Astrocyte of the hippocampus (primary cell): ENCODE measurements at places on chromosomes 7 and 10.
A peak's percentile ranks its signal among the peaks of the same experiment; 100 is the strongest.

GRCh38 chr7:111833466-111833865 is 271.2 kb upstream of the IMMP2L start:
- DNase-seq: no peak

DNA sequence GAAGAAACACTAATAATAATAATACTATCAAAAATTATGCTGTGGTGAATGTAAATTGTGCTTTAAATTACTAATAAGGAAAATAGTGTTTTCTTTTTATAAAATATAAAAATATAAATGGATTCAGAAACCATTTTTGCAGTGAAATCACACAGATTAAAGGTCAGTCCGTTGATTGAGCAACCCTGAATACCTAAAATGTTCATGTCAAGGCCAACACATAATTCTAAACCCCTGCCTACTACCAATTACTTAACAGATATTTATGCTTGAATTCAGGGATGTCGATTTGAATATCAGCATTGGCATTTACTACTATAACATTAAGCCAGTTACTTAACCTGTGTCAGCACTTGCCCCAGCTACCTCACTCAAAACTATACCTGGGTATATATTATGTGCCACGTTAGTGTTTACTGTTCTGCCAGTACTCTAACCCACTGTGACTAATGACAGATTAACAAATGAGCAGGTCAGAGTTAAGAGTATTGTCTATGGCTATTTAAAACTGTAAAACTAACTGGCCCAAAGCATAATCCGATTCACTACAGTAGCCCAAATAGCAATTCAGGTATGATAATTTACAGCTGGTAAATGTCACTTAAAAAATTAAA is 165.0 kb downstream of the KMT2E start:
- no peak for DNase-seq

DNA sequence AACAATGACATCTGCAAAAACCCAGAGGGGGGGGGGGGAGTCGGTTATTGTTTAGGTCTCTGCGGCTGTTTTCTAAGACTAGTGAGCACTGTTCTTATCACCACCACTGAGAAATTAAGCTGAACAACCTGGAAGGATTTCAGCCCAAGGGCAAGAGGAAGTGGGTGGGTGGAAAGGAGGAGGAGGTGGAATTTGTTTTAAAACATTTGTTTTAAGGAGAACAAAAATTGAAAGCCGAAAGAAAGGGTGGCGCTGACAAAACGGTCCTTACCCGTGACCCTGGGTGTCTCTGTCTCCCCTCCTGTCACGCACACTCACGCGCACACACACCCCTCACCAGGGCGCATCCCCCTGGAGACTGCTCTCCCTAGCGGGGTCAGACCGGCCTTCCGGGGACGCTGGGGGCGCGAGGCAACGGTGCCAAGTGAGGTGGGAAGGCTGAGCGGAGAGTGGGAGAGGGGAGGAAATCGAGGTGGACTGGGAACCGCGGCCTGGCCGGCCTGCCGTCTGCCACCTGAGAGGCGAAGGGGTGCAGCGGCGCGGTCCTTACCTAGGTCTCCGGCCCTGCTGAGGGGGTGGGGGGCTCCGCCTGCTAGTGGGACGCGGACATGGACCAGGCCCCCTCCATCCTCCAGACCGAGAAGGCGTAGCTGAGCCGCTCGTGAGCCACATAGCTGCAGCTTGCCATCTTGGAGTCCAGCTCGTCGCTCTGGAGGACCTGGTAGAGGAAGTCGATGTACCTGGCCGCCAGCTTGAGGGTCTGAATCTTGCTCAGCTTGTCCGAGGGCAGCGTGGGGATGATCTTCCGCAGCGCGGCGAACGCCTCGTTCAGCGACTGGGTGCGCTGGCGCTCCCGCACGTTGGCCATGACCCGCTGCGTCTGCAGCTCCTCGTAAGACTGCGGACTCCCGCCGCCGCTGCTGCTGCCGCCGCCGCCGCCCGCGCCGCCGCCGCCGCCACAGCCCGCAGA is 1.0 kb downstream of the TWIST1 start:
- peak; percentile 66 for DNase-seq

DNA sequence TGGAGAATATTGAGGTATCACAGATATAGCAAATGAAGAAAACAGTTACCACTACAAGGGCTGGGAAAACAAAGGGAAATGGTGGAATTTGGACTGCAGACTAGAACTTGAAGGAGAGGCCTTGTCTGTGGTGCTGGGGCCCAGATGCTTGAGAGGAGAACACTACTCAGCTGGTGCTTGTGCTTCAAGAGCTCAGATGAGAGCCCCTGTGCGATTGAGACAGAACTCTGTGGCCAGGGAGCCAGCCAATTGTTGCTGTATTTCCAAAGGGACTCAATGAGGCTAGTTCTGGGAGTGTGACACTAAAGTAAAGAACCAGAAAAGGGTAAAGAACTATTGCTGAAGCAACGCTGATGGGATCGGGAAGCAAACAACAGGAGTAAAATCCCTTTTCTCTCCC is 406.5 kb upstream of the SEMA3D start:
- no peak for DNase-seq

DNA sequence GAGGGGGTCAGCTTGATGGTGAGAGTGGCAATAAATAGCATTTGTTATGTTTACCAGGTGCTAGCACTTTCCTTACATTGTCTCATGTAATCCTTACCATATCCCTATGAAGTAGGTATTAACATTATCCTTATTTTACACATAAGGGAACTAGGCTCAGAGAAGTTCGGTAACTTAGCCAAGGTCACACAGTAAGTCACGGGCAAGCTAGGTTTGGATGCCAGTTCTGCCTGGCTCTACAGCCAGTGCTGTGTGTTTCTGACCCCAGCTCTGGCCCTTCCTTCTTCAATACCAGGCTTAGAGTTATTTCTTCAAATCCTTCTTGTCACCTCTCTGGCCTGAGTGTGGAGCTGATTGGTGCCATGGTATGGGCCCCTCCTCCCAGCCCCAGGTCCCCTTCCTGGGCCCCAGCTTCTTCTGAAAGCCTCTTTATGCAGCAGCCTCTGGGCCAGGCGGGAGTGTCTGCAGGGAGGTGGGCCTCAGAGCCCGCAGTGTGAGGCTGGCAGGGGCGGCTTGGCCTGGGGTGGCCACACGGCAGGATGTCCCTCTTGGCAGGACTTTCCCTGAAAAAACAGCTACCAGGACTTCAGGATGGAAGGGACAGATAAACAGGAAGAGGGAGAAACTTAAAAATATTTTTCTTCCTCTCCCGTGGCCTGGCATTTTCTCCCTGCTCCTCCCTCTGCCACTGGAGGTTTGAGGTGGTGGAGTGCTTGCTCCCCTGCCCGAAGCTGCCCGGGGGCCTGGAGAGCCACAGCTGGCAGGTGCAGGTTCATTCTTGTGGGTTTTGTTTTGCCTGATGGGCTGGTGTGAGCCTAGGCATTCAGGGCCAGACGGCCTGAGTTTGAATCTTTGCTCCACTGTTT is 20.6 kb downstream of the PALD1 start:
- DNase-seq: no peak

DNA sequence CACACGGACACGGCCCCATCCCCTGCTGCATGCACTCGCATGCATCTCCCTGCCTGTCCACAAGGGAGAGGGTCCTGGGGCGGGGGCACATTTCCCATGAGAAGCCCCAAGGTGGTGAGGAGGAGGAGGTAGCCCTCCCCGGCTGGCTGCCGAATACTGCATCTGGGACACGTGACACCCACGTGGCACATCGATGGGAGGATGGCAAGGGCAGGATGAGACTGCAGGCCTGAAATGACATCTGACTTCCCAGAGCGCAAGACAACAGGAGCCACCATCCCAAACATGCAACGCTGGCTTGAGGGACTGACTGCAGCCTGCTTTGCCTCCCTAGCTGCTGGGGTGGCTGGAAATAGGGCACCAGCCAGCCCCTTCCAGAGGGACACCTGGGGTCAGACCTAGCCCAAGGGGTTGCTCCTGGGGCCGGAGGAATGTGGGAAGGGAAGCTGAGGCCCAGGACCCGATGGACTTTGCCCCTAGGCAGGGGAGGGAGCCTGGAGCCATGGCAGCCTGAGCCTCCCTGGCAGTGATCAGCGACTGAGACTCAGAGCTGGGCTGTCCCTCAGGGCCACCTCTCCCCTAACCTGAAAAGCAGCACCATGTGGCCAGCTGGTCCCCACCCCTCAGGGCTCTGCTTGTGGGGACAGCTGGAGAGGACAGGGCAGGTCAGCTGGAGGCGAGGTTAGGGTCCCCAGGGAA is 16.1 kb downstream of the BUD23 start:
- DNase-seq: no peak

DNA sequence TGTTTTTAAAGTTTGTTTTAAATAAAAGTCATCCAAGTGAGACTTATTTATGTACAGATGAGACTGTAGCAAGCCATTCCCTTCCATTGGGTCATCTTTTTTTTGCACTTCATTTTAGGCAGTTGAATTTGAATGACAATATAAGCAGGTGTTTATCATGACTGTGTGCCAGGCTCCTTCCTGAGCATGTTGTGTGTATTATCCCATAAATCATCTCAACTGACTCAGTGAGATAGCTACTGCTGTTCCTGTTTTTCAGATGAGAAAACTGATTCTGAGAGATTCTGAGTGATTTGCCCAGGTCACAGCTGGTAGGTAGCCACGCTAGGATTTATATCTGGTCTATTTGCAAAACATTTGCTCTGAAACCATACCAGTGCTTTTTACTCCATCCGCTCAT is 11.7 kb downstream of the TMEM254 start:
- no peak for DNase-seq

DNA sequence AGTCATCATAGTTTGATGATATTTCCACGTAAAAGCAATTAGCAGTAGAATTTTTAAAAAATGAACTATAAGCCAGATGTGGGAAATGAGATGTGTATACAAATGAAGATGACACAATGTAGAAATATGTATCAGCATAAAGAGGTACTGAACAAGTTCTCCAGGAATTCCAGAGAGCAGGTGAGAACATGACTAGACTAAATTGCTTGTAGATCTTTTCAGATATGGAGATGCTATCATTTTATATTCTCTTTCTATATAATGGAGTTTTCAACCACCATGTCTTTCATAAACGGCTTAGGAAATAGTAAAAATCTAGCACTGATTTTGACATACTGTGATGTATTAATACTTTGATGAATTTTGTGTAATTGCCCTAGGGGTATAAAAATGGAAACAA is 130.9 kb downstream of the SEMA3D start:
- DNase-seq: no peak

- DNase-seq: no peak
Observed at GRCh38 chr7:105585850-105586500, 4.7 kb upstream of the EFCAB10 start.

GRCh38 chr10:105070952-105071351 is 429.9 kb downstream of the SORCS3 start:
- DNase-seq: no peak

DNA sequence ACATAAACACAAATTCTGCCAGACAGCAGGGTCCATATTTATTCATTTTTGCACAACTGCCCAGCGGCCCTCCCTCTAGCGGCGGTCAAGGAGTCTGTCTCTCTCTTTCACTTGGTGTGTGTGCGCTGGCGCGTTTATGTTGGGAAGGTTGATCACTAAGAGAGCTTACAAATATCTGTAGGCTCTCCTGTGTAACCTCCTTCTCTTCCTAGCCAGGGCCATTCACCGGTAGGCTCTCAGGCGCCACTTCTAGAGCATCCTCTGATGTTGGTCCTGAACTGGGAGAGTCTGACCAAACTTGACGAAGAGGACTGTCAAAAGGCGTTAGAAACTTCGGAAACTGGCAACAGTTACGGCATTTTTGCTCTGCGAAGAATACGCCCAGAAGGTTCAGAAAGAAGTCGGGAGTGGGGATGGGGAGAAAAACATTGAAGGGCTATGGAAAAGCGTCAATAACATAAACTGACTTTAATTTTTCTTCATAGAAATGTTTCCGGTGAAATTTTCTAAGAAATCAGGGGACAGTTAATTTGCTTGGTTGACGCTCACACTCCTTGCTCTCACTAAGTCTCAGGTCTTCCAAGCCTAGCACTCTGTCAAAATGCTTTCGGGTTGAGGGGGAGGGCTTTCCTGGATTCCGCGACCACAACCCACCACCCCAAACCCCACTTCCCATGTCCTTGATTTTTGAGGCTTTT is 731.1 kb downstream of the ZWINT start:
- DNase-seq: peak; percentile 68

DNA sequence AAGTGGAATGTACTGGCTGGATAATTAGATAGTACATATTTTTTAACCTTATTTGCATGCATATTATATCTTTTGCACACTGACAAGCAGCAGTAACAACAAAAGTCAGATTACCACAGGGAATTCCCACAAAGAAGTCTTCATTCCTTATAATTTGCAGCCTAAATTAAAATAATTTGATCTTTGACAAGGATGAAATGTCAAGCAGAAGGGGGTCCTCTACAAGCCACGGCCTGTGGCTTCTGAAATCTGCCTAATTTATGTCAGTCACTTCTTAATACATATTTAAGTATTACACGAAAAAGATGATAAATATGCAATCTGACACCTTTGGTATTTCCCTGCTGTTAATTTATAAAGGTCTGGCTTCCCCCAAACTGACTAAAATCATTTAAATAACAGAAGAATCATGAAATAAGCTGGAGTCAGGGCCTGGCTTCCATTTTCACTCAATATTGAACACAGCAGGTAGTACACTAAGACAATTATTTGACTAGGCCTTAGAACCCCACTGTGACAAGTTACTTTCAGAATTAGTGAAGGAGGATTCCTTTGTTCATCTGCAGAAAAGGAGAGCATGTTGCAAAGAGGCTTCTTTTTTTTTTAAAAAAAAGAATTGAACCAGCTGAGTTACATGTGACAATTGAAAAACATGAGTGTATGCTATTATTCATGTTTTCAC is 351.1 kb upstream of the ETV1 start:
- DNase-seq: no peak

DNA sequence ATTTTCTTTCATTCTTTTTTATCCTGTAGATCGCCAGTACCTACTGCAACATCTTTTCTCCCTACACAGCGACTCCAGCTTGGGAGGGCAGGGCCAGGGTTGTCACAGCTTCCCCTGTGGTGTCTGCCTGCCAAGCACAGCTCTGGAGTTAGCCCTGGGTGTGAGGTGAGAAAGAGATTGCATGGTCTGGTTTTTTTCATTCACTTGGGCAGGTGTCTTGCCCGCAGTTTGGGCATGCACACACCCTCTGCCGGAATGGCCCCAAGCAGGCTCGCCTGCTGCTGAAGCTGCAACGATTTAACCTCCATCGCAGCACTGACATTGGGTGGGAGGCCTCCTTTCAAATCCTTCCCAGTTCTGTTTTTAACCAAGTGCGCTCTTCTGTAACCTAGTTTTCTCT is 132.8 kb downstream of the WNT2 start:
- no peak for DNase-seq

DNA sequence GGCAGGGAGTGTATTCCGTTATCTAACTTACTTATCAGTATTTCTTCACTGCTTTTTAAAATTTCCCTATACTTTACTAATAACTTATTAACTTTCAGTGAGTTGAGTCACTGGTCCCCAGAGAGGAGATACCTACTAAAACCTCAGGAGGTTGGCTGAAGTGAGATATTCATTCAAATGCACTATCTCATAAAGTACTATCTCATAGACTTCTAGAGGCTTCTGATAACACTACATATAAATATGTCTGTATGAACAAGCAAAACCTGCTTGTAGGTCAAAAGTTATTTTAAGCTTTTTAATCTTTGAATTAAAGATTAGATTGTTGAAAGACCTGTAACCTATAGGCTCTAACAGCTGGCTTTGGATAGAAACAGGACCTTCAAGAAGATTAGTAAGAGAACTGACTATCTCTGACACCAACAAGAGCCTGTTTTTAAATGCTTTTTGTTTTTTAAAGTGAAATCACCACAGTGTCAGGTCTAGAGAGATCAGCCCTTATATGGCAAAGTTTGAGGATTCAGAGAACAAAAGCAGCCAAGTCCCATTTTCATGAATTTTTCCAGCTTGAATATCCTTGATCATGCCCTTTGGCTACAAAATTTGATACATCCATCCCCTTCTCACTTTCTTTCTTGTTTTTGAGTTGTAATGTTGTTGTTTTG is 242.2 kb downstream of the ARL4A start:
- DNase-seq: peak; percentile 16

GRCh38 chr10:29617880-29618340 is 16.9 kb downstream of the SVIL start:
- no peak for DNase-seq
